ENCODE measurements at places on chromosomes 12 and 14.
A peak's percentile ranks its signal among the peaks of the same experiment; 100 is the strongest.

- DNase-seq: no peak
Measured at GRCh38 chr12:53601296-53601847, 24.8 kb downstream of the ATF7 start.

- DNase-seq: peak; percentile 95
Measured at GRCh38 chr12:115337693-115338543, 653.9 kb upstream of the TBX3 start.

- DNase-seq: no peak
Measured at GRCh38 chr12:11580125-11580751, 69.2 kb upstream of the ETV6 start.

DNA sequence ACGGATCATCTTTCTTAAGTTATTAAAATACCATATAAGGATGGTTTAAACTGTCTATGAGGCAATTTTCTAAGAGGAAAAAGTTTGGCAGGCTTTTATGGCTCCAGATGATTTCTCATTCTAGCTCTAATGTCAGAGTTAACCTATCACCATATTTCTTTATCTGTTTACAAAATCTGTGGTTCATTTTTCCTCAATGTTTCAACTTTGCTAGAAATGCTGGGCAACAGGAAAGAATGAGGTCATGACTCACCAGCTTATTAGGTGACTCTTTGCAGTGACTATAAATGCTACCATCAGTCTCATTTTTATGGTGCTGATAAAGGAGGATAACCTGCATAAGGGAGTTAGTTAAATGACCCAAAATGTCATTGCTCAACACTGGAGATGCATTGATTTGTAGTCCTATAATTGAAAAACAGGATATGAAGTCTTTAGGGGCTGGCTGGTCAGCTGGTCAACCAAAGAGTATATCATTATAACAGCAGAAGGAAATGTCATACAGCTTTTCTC lies 45.3 kb upstream of the RAP1B start:
- DNase-seq: peak; percentile 28

DNA sequence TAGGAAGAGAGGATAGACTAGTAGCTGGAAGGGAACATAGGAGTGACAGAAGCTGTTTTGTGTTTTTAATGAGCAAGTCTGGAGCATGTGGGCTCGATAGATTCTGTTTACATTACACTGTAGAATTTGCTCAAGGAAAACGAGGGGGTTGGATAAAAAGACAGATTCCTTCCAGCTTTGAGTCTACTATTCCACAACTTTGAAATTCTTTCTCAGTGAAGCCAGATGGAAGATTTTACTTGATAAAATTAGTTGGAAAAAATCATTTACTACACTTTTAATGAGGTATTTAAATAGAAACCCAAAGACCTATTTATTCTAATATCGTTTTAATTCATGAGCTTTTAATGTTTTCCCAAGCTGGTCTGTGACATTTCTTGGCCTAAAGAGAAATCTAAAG lies 19.5 kb upstream of the EPS8 start:
- no peak for DNase-seq

- DNase-seq: no peak
Measured at GRCh38 chr14:24609655-24610344, at the start of gene GZMH. Gene GZMH (minus strand): TSS chr14:24609685. CDS start chr14:24609613, 72 bp downstream.

GRCh38 chr12:68667291-68667690 lies 19.5 kb upstream of the NUP107 start:
- DNase-seq: no peak

DNA sequence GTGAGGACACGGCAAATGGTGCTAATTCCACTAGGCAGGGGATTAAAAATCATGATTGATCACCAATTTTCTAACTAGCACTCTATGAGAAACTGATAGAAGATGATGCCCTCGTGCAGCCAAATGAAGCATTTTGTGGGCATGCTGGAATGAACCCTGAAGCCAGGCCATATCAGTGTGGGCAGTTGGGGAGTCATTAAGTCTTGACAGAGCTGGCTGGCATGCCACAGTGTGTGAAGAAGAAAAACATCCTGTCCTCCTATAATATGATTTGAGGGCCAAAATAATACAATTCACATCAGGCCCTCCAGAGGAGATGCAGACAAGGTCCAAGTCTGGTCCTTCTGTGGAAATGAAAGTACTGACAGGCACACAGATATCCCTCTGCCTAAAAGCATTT lies 107.1 kb downstream of the TMTC1 start:
- DNase-seq: no peak
